Amniotic epithelial cell (primary cell): ENCODE measurements at places on chromosomes 4 and X.

DNA sequence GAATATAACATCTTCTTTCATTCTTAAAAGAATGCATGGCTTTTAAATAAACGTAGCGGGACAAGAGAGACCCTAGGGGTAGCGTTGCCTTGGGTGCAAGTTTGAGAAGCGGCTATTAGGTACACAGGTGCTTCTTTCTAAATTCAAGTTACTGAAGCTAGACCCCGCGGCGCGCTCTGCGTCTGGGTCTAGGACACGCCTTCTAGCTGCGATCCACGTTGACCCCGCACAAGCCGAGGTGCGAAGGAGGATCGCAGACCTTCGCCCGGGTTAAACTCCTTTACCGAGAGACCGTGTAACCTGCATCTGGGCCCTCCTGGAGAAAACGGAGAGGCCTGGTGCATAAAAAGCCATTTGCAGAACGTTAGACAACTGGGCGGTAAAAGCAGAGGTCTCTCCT, 25.5 kb upstream of the EXOC1L start:
- no peak for DNase-seq

DNA sequence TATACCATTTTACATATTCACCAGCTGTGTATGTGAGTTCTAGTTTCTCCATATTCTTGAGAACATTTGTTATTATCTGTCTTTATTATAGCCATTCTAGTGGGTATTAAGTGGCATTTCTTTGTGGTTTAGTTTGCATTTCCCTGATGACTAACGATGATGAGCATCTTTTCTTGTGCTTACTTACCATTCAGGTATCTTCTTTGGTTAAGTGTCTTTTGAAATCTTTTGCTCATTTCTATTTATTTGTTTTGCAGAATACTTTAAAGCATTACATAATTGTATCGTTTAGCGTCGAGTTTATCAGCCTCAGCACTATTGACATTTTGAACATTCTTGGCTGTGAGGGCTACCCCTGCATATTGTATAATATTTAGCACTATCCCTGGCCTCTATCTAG, 85.4 kb downstream of the FRMPD4 start:
- DNase-seq, result peak; percentile 76

DNA sequence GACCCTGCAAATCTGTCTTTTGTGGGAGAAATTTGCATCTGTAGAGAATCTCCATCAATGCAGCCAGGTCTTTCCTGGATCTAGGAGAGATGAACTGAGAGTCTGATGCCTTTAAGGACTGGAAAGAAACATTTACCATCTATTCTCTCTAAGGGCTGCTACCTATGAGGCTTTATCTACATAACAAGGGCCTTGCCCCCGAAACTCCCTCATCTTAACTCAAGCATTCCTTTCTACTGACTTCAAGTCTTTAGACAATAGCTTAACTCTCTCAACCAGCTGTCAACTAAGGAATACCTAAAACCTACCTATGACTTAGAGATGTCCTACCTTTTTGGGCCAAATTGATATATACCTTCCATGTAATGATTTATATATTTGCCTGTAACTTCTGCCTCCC, 32.1 kb downstream of the MAGEB17 start:
- no peak for DNase-seq

DNA sequence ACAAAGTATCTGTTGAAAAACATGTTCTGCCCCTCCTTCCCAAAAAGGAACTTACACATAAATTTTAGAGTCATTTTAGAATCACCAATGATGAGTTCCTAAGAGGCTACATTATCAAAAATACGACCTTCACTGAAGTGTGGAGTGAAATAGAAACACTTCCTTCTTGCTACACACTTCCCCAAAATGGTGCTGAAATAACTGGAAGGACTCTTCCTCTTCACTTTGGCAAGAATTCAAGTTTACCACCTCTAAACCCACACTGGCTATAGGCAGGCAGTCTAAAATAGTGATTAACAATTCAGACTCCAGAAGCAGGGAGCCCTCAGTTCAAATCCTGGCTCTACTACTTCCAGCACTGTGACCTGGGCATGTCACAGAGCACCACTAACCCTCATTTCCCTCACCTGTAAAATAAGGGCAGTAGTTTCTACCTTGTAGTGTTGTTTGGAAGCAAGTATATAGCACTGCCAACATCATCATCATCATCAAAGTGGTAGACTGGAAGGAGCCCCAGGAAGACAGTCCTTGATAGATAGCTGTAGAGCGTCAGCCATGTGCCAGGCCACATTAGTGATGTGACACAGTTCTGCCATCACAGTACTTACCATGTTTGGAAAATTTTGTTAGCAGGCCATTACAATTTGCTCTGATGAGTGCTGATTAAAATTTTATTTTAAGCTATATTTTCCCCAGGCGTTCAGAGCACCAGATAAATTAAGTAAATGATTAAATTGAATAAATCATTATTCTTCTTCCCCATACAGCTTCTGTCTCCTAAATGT, 103.3 kb downstream of the PARM1 start:
- no peak for DNase-seq

DNA sequence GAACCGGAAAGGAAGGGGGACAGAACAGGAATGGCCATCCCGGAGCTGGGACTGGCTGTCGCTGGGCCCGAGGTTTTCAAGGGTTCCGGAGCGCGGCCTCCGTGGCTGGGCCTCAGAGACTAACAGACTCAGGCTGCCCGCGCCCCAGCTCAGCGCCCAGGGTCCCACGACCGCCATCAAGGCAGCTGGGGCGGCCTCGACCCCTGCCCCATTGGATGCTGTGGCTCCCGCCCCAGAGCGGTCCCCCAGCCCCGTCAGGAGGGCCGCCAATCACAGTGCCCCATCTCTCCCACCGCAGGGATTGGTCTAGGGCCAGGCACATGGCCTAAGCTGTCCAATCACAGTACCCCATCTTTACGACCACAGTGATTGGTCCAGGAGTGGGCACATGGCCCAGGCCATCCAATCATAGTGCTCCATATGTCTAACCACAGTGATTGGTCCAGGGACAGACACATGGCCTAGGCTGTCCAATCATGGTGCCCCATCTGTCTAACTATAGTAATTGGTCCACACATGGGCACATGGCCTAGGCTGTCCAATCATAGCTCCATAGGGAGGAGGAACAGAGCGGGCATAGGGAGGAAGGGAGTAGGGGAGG, 105.3 kb upstream of the NKX1-1 start:
- peak; percentile 93 for DNase-seq

DNA sequence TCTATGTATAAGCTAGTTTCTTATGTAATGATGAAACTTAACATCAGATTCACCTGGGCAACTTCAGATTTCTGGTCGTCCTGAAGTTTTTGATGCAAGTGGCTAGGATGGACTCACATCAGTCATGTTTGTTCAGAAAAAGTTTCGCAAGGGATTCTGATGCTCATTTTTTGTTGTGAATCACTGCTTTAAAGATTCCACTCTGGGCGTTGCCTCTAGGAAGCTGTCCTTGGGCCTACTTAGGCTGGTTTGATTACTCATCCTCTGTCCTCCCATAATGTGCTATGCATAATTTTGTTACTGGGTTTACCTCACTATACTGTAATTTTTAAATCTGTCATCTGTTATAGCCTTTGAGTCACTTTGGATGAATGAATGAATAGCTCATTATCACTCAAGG, 30.8 kb downstream of the HERC3 start:
- peak; percentile 97 for DNase-seq
